ENCODE measurements at places on chromosomes 2 and 18. TPM values are rescaled to one million over a fixed set of nuclear protein-coding genes. Genes with fewer than 3 reads are reported as not detected.
A peak's percentile ranks its signal among the peaks of the same experiment; 100 is the strongest.

DNA sequence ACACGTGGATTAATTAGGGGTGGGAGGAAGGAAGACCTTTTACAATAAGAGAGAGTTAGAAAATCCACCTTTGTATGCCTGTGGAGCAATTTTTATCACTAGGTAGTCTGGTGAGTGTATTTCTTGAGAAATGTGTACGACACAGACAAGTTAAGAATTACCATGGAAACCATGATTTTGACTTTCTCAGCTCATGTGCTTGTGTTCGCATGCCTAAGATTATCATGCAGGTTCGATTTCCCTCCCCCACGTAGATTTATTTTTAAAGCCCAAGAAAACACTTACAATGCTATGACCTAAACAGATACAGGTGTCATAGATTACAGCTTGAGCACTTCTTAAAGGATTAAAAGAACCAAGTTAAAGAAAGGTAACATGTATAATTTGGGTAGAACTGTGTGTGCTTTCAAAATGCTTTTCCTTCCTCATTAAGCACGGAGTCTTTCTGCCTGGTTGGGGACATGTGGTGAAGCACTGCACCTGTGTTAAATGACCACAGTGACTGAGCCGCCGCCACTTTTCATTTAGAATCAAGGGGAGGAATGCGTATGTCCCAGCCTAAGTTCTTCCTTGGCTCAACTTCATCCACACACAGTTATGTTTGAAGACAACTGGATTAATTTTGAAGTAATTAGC lies 16.6 kb downstream of the SERTAD2 start:
- H3K4me1 ChIP-seq, result peaks cover 60% of the 10 kb centered on the region
- peak overlapping the region; percentile 46 for H3K4me3 ChIP-seq
- no peaks in the 10 kb centered on the region for H3K27me3 ChIP-seq
- H3K36me3 ChIP-seq, result peaks cover 25% of the 10 kb centered on the region

Gene SCN3A
- 0.23 TPM for total RNA-seq

DNA sequence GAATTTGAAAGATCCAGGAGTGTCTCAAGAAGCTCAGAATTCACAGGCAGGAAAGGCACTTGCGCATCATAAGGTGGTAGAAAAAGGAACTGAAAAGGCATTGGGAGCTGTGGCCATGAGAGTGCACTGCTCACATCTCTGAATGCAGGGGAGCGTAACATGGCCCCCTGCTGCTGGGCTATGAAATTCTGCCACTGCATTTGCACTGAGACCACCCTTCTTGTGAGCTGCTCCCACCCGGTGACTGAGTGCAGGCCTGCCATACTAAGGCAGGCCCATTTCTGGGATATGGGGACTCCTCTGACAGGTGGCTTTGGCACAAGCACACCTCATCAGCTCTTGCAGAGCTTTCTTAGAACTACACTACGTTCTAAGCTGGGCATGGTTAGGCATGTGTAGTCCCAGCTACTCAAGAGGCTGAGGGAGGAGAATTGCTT lies 25.3 kb upstream of the STARD7 start:
- no peak overlapping the region for H3K27ac ChIP-seq
- no peaks in the 10 kb centered on the region for H3K4me1 ChIP-seq
- H3K27me3 ChIP-seq, result no peaks in the 10 kb centered on the region
- no peak for DNase-seq

- H3K36me3 ChIP-seq, result no peaks in the 10 kb centered on the region
- H3K27ac ChIP-seq, result no peak overlapping the region
- H3K27me3 ChIP-seq, result no peaks in the 10 kb centered on the region
Measured at GRCh38 chr18:7147399-7147798, 29.8 kb upstream of the LAMA1 start.

Gene TMEFF2
- not detected for total RNA-seq

DNA sequence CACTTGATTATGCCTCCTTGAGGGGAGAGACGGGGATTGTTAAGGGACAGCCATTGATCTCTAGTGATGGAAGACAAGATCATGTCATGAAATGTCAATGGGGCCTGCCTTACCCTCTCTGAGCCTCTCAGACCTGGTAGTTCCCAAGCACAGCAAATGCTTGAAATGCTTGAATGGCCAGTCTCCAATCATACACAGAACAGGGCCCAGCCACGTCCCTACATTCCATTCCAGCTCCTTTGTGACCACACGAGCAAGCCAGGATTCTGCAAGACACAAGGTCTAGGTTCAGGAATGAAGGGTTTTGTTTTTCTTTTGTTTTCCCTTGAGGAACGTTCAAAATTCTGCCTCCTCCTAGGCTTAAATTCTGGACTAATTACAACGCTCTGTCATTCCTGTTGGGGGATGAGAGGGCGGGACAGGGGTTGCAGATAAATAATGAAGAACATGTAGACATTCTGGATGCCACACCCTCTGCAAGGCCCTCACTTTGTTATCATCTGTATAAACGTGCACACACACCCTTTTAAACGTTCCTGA lies 98.1 kb upstream of the YPEL5 start:
- H3K36me3 ChIP-seq, result no peaks in the 10 kb centered on the region
- no peak overlapping the region for H3K27ac ChIP-seq
- H3K4me3 ChIP-seq, result no peak overlapping the region
- no peaks in the 10 kb centered on the region for H3K4me1 ChIP-seq

Gene ADAM17
- 20.2 TPM for total RNA-seq

Gene DQX1
- 0.41 TPM for total RNA-seq

Gene MRPL33
- 44.7 TPM for total RNA-seq

DNA sequence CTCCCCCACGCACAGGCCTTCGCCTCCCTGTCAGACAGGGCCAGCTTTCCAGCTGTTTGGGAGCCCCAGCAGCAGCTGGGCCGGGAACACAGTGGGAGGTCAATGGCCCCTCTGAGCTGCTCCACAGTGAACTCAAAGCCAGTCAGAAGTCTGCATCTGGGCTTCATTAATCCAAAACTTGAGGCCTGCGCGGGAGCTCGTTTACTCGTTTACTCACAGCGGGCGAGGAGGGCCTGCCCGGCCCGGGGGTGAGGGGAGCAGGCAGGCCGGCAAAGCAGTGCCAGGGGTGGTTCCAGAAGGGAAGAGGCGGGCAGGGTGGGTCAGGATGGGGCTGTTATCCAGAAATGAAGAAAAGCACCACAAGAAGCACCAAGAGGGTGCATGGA lies 36.8 kb upstream of the SEMA4C start:
- no peak for DNase-seq
- no peak overlapping the region for H3K4me3 ChIP-seq
- H3K36me3 ChIP-seq, result no peaks in the 10 kb centered on the region

GRCh38 chr2:155815851-155816250 lies 516.7 kb downstream of the NR4A2 start:
- DNase-seq, result peak; percentile 6
- no peaks in the 10 kb centered on the region for H3K36me3 ChIP-seq
- no peak overlapping the region for H3K4me3 ChIP-seq

DNA sequence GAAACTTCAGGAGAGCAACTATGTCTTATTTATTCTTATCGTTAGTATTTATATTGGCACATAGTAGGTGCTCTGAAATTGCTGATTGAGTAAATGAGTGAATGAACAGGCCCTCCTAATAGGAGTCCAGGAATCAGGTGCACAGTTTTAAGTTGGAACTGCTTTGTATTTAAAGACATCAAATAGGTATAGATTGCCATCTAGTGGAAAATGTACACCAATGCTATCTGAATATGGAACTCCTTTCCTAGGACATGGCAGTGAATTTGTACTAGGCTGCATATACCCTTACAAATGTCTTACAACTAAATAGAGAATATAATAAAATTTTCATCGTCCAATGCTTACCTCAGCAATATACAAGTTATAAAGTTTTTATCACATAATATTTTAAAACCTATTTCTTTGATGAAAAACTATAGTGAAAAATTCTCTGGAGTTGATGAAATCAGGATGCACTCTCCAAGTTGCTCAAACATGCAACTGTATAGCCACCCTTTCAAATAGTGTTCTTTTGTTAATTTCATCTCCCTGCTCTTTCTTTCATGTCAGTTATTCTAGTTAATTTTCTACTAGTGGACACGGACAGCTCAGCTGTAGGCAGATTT lies 318.9 kb upstream of the SYT4 start:
- peaks cover 2% of the 10 kb centered on the region for H3K27me3 ChIP-seq
- H3K4me3 ChIP-seq, result no peak overlapping the region
- no peak for DNase-seq
- no peaks in the 10 kb centered on the region for H3K36me3 ChIP-seq
- no peak overlapping the region for H3K27ac ChIP-seq
- H3K4me1 ChIP-seq, result no peaks in the 10 kb centered on the region

- no peaks in the 10 kb centered on the region for H3K4me1 ChIP-seq
- H3K27me3 ChIP-seq, result no peaks in the 10 kb centered on the region
- no peaks in the 10 kb centered on the region for H3K36me3 ChIP-seq
- no peak for DNase-seq
- no peak overlapping the region for H3K4me3 ChIP-seq
Measured at GRCh38 chr2:107570876-107571275, 255.8 kb upstream of the RGPD4 start.

- peak overlapping the region; percentile 77 for H3K27ac ChIP-seq
- no peaks in the 10 kb centered on the region for H3K27me3 ChIP-seq
- peak overlapping the region; percentile 5 for H3K4me3 ChIP-seq
- peak; percentile 67 for DNase-seq
Measured at GRCh38 chr2:102005989-102006885, 14.5 kb downstream of the IL1R2 start.

DNA sequence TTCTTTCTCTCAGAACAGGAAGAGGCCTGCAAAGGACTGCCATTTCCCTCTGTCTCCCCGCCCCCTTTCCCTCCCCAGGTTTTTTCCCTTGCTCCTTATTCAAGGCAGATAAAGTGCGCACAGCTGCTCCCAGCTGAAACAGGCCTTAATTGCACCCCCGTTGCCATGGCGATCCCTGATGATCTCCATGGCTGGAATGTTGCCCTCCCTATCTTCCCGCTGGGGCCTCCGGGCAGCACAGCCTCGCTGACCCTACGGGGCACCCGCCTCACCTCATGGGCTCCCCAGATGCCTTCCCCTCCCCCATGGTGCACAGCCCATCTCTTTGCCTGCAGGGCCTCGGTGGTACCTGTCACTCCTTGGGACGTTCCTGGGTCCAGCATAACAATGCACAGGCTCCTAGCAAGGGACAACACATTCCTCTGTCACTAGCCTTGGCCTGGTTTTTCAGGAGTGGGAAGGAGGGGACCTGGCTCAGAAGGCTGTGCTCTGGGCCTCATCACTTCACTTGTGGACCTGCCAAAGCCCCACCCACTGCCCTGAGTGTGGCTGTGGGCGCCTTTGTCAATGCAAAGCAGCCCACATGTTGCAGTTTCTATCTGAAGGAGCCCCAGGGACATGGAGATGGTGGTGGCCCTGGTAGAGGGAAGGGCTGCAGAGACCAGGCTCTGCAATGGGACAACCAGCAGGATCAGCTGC lies 115.0 kb downstream of the CELF4 start:
- no peak overlapping the region for H3K27ac ChIP-seq
- no peak overlapping the region for H3K4me3 ChIP-seq
- DNase-seq, result no peak
- no peaks in the 10 kb centered on the region for H3K27me3 ChIP-seq
- H3K4me1 ChIP-seq, result no peaks in the 10 kb centered on the region

GRCh38 chr2:58578276-58578675 lies 337.2 kb upstream of the FANCL start:
- no peak overlapping the region for H3K4me3 ChIP-seq
- H3K27me3 ChIP-seq, result peaks cover 2% of the 10 kb centered on the region
- no peak overlapping the region for H3K27ac ChIP-seq
- DNase-seq, result no peak
- H3K36me3 ChIP-seq, result no peaks in the 10 kb centered on the region
- H3K4me1 ChIP-seq, result no peaks in the 10 kb centered on the region

DNA sequence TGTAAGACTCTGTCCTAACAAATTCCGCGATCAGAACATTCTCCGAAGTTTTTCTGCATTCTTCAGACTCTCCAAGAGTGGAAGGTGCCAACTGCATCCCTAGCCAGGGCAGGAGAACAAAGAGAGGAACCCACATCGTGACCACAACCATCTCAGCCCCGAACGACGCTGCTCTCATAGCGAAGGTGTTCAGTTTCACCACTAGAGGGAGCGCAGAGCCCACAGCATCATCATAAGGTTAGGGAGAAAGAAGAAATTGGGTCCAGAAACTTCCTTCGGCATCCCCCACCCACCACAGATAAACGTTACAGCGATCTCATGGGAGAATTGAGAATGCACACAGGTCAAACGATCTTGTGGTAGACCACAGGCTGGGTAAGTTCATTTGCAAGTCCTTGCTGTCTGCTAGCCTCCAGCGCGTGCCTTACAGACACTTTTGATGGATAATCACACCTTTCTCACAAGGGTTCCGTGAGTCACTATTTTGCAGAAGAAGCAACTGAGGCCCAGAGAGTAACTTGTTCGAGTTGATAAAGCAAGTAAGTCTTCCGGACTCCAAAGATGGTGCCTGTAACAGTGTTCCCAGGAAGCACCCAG lies 53.7 kb upstream of the ARL4C start:
- peak; percentile 76 for DNase-seq
- peaks cover 11% of the 10 kb centered on the region for H3K27me3 ChIP-seq
- no peak overlapping the region for H3K27ac ChIP-seq
- H3K36me3 ChIP-seq, result no peaks in the 10 kb centered on the region

DNA sequence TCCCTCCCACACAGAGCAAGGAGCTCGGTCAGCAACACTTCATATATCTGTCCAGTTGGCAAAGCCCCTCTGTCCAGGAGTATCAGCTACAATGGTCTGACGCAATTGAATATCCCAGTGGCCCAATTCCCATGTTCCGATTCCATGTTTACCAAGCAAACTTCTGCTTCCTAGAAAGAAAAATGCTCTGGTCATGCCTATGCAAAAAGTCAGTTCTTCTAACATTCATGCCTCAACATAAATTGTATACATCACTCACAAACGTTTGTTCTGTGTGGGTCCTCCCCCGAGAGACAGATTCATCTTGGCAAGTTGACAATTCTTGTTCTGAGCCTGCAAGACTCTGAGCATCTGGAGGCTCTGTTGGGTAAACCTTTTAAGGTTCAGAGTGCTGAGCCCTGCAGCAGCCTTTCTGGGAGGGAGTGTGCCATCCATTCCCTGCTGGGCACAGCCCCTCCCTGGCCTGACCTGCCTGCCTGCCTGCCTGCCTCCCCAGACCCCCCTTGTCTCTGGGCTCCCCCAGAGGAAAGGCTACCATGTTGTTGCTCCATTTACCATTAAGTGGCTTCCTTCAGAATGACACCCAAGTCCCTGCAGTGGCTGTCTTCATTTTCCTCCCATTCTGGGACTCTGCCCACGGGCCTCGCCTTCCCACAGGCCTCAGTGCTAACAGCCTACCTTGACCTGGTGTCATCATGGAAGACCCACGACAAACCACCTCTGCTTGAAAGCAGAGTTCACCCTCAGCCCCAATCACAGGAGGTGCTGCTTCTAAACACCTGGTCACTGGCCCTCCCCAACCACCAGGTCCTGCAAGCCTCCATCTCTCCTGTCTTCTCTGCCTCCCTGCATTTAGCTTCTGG lies 37.6 kb upstream of the TAF1B start:
- no peak overlapping the region for H3K27ac ChIP-seq
- no peak for DNase-seq
- H3K4me3 ChIP-seq, result no peak overlapping the region
- no peaks in the 10 kb centered on the region for H3K36me3 ChIP-seq
- peaks cover 5% of the 10 kb centered on the region for H3K4me1 ChIP-seq
- H3K27me3 ChIP-seq, result no peaks in the 10 kb centered on the region

GRCh38 chr2:197959383-197959782 lies 155.0 kb downstream of the PLCL1 start:
- H3K4me1 ChIP-seq, result peaks cover 46% of the 10 kb centered on the region
- H3K36me3 ChIP-seq, result peaks cover 25% of the 10 kb centered on the region
- no peak overlapping the region for H3K4me3 ChIP-seq
- H3K27me3 ChIP-seq, result no peaks in the 10 kb centered on the region
- no peak overlapping the region for H3K27ac ChIP-seq

Data from activated CD4-positive, alpha-beta T cell treated with anti-CD3 and anti-CD28 coated beads for 36 hours (primary cell).